ENCODE measurements at places on chromosomes 7 and 10.
A peak's percentile ranks its signal among the peaks of the same experiment; 100 is the strongest.

- DNase-seq = no peak
These were observed 60.3 kb upstream of the TMEM248 start for GRCh38 chr7:66860767-66861166.

DNA sequence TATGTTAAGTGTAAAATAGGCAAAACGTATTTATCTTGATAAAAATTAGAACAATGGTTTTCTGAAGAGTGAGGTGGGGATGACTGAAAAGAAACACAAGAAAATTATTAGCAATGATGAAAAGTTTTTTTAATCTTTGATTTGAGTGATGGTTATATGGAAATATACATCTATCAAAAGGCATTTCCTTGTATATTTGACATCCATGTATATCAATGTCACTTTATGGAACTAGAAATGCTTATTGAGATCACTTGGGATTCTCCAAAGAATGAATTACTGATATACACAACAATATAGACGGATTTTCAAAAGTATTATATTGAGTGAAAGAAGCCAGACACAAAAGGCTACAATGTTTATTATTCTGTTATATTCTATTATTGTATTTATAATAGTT, 1042.0 kb upstream of the POT1 start:
- DNase-seq = no peak

DNA sequence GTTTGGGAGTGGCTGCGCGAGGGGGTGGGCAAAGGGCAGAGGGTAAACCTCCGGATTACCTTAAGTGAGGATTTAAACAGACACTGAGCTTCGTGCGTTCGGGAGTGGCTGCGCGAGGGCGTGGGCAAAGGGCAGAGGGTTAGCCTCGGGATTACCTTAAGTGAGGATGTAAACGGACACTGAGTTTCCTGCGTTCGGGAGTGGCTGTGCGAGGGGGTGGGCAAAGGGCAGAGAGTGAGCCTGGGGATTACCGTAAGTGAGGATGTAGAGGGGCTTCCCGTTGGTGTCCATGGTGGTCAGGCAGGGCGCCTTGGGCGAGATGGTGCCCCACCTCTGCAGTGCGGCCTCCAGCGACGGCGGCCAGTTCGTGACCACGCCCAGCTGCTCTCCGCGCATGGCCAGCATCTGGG, 275.8 kb downstream of the DIP2C start:
- DNase-seq = no peak

DNA sequence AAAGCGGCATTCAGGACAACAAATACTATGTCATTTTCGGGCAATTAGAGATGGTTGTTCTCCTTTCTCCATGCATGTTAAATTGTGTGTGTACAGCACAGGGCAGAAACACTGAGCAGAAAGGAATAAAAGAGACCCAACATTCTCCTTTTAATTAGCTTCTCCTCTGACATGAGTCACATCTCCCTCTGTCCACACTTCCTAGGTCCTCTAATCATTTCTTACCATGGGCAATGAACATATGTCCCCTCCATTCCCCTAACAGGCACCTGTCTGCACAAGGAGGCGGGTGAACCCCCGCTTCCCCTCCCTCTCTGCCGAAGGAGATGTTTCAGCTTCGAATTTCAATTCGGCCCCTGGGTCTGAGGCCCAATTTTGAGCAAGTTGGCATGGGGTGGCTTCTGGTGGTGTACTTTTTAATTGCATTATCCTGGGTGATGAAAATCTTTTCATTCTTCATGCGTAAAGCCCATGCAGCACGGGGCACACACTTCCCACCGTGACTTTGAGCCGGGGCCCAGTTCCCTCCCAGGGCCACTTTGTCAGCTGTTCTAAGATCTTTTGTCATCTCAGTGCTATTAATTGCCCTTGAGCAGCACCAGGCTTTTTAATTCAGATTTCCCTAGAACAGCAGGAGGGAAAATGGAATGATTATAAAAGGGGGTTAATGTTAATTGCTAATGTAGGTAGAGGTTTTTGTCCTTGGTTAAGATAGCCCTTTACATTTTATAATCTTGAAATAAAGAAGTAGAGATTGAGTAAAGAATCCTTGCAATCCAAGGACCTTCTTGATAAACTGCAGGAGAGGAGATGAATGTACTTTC, 219.5 kb upstream of the NRP1 start:
- no peak for DNase-seq

GRCh38 chr7:57199252-57199651, 67.0 kb upstream of the ZNF479 start:
- no peak for DNase-seq

- no peak for DNase-seq
These were observed 39.6 kb downstream of the PDGFA start for GRCh38 chr7:479948-480499.

- peak; percentile 39 for DNase-seq
These were observed 95.2 kb downstream of the CLEC2L start for GRCh38 chr7:139618482-139619366.

DNA sequence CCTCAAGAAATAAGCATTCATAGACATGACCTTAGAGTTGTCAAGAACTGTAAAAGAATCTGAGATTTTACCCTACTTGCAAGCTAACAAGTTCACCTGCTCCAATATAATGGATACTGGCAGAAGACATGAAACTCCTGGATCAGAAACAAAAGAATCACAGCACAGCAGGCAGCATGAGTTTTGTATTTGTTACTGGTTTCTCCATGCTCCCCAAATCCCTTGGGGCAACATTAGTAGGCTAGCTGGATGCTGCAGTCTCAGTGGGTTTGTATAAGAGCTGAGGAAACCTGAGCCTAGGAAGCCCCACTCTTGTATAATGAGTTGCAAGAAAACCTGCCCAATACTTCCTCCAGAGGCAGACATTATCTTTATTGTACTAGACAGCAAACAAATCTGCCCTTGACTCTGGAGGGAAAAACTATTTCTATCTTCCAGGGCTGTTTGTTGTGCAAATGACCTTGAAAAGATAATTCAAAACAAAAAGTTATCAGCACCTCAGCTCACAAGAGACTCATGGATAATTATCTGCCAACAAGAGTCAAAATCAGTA, 64.8 kb downstream of the ABLIM1 start:
- no peak for DNase-seq

DNA sequence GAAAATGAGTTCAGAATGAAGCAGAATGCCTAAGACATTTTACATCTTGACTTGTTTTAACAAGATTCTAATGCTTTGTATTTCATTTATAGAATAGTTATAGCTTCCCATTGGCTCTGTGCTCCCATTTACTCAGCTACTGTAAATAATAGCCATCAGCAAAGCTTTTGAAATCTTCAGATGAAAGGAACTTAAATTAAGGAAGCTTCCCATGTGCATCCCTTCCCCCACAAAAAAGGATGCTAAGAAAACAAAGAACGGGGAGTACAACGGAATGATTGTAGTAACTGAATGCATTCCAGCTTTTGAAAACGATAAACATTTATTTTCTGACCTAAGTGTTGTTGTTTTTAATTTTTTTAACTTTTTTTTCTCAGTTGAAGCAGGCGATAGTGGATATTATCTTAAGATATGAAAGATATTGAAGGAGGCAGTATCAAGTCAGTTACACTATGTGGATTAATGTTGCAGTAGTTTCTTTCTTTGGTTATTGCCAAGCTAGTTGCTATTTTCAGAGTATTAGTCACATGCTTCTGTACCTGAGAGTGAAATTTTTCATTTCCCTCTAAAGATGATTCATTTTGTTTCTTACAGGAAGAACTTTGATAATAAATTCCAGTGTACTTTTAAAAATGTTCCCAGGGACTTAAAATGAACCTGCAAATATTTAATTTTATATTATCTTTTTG, 129.2 kb downstream of the KCND2 start:
- no peak for DNase-seq

DNA sequence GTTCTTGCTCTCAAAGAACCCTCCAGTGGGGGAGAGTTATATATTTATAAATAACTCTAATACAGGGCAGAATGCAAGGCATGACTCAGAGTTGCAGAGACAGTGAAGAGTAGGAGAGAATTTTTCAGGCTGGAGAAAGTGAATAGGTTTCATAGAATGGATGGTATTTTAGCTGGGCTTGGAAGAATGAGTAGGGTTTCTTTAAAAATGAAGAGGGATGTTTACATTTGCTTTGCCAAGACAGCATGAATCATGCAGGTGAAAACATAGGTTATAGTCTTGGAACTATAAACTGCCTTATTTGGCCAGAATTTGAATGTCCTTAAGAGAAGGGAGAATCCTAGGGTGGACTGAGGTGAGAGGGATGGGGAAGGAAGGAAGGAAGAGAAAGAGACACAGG, 124.8 kb downstream of the CPED1 start:
- no peak for DNase-seq

DNA sequence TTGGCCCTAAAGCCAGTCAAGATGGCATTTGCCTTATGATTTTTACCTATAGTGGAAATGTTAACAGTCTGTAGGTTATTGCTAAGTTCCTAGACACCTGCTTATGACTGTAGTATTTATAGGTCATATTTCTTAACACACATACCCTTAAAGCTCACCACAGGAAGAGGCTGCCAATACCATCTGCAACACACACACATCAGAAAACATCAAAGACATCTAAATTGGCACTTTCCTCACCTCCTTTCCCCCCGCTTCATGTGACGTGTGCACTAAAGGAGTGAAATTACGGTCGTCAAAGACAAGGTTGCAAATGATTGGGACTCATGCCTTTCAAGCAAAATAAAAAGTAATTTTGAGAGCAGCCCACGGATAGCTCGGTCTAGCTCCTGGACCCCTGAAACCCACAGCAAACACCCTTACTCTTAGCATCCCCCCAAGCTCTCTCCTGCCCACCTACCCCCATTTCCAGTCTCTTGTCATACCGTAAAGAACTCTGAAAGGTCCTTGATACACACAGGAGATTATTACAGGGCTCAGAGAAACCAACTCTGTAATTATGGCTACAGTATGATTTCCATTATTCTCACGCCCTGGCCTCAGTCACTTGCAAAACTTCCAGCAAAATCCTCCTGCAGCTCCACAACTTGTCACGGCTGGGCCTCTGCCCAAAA, 90.5 kb downstream of the PLXNA4 start:
- peak; percentile 28 for DNase-seq

All from stimulated activated CD4-positive, alpha-beta T cell treated with anti-CD3 and anti-CD28 coated beads, Interleukin-1b, Interleukin-23, amount 100 ng/mL, for 48 hours (primary cell).